ENCODE measurements at places on chromosomes 7 and 10. TPM values are rescaled to one million over a fixed set of nuclear protein-coding genes. Genes with fewer than 3 reads are reported as not detected.

DNA sequence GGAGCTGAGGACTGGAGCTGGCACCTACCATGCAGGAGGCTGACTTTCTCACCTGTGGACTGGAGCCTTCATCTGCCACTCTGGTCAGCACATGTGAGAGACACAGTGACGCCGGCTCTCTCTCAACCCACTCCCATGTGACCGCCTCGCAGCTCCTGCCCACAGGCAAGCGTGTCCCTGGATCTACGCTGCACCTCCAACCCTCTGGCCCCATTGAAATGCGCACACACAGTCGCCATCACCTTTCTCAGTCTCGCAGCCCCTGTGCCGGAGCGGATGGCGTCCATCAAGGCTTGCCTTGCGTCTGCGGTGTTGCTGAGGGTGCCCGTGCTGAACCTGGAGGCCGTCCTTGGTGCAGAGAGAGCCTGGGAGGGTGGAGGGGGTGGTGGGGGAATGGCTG lies 242.2 kb upstream of the GRB10 start:
- no peak for DNase-seq

RPEL1 gene
- not detected for total RNA-seq

- DNase-seq = no peak
Measured at GRCh38 chr7:15749631-15750030, 63.1 kb upstream of the MEOX2 start.

GRCh38 chr10:127815147-127815546 lies 77.6 kb downstream of the CLRN3 start:
- DNase-seq = no peak

- DNase-seq = no peak
Measured at GRCh38 chr7:37322831-37323230, 125.8 kb downstream of the ELMO1 start.

GRCh38 chr7:115088893-115089292 lies 167.0 kb downstream of the MDFIC start:
- DNase-seq = no peak

FEZF1 gene
- total RNA-seq = not detected

IQCE gene
- 14.4 TPM for total RNA-seq

DNA sequence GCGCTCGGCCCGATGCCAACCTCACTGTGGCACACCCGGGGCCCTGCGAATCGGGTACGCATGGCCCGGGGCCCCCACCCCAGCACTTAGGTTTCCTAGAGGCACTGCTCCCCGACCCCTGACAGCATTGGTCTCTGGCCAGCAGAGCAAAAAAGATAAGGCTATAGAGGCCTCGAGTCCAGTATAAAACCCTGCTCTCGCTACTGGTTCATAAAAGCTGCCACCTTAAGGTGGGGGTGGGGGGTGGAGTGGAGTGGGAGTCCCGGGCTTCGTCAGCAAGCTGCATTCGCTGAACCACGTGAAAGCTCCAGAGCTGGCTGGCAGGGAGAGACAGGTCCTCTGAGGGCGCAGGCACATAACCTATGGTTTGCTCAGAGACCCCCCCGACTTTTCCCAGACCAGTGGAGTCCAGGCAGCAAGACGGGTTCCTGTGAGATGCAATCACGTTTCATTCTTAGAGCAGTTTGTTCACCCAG lies 1.3 kb downstream of the KAZALD1 start:
- no peak for DNase-seq

Measured in mesenteric fat pad (tissue), 1 donor.